BE2C (cell line): ENCODE measurements at places on chromosomes 3 and 15.
A peak's percentile ranks its signal among the peaks of the same experiment; 100 is the strongest.

DNA sequence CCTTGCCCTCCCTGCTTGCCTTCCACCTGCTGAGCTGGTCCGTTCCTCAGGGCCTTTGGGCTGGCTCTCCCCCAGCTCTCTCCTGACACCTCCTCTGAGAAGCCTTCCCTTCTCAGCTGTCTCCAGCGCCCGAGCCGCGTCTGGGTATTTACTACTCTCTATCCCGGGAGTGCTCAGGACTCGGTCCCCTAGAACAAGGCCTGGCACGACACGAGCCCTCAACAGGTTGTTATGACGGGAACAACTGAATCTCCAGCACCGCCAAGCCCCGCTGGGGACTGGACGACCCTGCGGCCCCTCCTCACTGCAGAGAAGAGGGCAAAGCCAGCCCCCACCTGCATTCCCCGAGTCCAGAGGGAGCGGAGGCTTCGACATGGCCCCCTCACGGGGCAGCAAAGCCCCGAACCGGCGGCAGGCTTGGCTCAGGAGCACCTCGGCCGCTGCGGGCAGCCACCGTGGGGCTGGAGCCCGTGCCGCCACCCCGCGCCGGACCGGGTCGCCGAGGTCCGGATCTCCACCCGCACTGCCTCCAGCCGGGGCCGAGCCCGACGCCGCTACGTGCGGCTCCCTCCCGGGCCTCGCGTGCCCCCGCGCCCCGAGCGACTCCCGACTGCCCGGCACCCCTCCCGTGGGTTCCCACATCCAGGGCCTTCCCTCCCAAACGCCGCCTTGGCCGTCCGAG lies 792 bp downstream of the TPRA1 start:
- no peak for DNase-seq

GRCh38 chr15:26449291-26449690 lies 323.6 kb downstream of the GABRB3 start:
- DNase-seq, result no peak

DNA sequence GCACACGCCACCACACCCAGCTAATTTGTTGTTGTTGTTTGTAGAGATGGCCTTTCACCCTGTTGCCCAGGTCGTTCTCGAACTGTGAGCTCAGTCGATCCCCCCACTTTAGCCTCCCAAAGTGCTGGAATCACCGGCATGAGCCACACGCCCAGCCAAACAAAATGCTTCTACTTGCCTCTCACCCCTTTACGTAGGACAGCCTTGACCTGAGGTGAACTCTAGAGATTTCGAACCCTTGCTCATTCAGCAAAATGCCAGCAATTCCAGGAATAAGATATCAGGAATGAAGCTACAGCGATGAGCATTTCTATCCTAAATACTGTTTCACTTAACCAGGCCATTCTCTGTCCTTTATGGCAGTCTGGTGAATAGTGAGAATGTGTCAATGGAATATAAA lies 135.0 kb downstream of the LRRK1 start:
- no peak for DNase-seq

- DNase-seq, result peak; percentile 87
These were observed 59.9 kb downstream of the ZNF621 start for GRCh38 chr3:40584625-40585189.

DNA sequence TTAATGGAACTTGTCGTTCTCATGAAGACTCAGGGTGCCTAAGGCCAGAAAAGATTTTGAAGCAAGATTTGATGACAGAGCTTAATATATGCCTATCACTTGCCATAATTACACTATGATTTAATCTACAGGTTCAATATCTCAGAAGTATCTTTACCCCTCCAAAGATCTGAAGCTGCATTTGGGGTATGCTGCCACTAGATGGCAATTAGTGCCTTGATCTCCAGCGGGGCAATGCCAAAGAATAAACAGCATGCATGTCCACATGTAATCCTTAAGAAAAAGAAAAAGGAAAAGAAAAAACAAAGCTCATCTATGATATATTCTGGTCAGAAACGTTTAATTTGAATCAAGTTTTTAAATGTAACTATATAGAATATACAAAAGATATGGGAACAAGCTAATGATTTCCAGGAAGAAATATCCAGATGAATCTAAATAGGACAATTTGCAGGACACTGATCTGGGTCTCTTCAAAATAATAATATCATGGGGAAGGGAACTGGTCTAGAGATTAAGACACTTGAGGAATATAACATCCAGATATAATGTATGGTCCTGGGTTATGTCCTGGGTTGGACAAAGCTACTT lies 55.0 kb upstream of the SOX14 start:
- no peak for DNase-seq

GRCh38 chr15:50476143-50476542 lies 51.9 kb downstream of the USP8 start:
- no peak for DNase-seq

DNA sequence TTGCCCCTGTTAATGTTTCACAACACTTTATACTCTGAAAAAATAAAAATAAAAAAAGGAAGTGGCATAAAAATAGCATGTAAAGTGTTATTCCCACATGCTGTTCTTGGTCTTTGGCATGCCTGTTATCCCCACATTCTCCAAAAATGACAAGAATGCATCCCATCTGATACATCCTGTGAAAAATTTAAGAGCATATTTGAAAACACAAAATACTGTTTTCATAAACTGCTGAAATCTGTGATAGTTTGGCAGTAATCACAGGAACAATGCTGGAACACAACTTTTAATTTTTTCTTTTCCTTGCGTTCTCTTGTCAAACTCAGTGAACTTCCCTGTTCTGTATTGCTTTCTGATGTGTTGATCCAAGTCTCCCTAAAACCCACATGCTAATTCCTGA lies 288.8 kb downstream of the ROBO2 start:
- no peak for DNase-seq

GRCh38 chr3:41961751-41962679 lies at the start of gene ULK4:
ULK4 (minus strand) TSS chr3:41962103; CDS start chr3:41954759, 7,344 bp downstream.
- peak; percentile 90 for DNase-seq

DNA sequence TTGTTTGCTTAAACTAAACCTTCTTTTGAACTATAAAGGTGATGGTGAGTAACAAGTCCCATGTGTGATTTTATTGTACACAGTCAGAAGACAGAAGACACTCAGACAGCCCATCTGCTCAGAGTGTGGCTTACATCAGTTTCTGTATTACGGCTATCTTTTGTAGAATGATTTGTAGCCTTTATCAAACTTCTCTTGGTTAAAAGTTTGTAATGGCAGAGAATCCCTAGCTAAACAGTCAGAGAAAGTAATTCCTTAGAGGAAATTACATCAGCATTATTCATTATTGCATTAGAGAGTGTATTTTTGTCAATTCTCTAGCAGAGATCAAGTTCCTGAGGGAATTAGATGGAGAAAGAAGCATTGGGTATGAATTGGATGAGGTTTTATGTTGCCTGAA lies 500.8 kb downstream of the CNTN4 start:
- DNase-seq, result no peak
